Activated CD8-positive, alpha-beta memory T cell treated with anti-CD3 and anti-CD28 coated beads, Interleukin-2, amount 50 U/mL, for 48 hours (primary cell): ENCODE measurements at places on chromosomes 7 and 10.

DNA sequence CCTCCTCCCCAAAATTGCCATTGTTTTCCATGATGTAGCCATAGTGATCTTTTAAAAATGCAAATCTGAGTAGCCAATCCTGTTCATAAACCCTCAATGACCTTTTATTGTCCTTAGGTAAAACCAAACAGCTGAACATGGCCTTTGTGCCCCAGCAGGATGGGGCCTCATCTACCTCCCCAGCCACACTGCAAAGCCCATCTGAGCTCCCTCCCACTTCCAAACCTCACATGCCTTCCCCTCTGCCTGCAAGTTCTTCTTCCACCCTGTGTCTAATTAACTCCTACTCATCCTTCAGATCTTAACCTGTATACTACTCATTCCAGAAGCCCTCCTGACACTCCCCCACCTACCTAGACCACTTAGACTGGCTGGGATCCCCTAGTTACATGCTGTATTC is 178.8 kb upstream of the NPVF start:
- no peak for DNase-seq

DNA sequence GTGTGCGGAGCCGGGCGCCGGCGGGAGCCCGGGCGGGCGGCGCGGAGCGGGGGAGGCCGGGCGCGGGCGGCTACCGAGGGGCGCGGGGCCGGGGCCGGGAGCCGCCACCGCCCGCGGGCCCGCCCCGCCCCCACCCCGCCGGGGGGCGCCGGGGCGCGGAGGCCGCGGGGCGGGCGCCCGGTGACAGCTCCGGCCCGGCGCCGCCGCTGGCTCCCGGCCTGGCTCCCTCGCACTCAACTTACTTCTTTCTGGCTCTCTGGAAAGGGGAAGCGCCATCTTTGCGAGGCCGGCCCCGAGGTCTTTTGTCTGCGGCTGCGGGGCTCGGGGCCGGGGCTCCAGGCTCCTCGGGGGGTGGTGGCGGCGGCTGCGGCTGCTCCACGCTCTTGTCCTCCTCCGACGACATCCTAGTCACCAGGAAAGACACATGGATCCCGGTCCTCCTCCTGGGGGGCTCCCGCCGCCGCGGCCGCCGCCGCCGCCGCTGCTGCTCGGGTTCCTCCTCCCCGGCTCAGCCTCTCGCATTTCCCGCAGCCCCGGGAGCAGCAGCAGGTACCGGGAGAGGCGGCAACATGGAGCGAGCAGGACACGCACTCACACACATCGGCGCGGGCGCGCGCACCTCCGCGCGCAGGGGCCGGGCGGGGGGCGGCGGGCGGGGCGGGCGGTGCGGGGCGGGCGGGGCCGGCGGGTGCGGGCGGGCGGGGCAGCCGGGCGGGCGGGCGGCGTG is at the start of gene KMT2C:
TSS of gene KMT2C (minus strand) at position 620 of the 727 bp plus-strand sequence. CDS start at position 403, 217 bp downstream.
- peak; percentile 76 for DNase-seq

DNA sequence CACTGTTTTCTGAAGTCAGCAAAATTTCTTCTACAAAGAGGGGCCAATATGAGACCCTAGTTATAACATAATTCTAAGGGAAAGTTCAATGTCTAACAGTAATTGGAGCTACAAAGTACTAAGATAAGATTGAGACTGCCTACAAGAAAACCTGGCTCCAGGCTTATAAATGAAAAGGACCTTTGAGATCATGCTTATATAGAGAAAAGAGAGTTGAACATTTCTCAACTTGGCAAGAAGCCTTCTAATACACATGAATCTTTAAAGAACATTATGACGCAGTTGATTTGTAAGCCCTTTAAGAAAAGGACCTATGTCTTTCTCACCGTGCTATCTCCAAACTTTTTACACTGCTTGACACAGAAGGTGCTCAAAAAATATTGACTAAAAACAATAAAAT is 87.9 kb downstream of the TPK1 start:
- DNase-seq, result no peak

DNA sequence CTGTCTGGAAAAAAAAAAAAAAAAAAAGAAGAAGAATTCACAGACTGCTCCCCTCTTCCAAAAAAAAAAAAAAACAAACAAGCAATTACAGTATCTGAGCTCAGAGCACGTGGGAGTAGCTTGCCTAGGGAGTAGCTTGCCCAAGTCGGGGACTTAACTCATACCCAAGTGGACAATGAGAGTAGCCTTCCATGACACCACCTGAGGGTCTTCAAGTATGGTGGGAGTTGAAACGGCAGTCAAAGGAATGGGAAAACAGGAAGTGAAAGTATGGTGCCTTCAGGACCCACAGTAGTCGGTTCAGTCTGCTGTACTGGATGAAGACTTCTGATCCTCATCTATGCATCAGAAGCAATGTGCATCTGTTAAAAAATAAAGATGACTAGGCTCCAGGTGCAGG is 10.6 kb downstream of the VOPP1 start:
- no peak for DNase-seq

DNA sequence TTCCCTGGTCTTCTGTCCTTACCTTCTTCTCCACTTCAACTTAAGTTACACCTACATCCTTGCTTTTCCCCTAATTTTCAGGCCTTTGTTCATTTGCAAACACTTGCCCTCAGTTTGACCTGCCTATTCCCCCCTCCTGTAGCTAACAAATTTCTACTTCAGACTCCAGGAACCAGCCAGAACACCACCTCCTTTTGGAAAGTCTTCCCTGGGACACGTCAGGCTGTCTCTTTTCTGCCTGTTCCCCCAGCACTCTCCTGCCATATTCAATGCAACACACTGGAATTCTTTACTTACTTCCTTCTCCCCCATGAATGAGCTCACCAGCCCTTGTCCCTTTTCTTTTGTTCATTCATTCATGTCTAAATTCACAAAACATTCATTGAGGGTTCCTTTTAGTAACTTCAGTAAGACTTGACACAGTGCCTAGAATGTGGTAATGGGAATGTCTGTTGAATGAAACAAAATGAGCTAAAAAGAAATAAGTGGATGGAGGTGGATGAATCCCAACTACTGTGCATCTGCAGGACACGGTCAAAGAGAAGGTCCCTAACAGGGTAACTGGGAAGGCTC is 478.0 kb downstream of the KCNMA1 start:
- no peak for DNase-seq

- DNase-seq, result no peak
Measured at GRCh38 chr7:24057243-24057642, 226.7 kb upstream of the NPY start.

DNA sequence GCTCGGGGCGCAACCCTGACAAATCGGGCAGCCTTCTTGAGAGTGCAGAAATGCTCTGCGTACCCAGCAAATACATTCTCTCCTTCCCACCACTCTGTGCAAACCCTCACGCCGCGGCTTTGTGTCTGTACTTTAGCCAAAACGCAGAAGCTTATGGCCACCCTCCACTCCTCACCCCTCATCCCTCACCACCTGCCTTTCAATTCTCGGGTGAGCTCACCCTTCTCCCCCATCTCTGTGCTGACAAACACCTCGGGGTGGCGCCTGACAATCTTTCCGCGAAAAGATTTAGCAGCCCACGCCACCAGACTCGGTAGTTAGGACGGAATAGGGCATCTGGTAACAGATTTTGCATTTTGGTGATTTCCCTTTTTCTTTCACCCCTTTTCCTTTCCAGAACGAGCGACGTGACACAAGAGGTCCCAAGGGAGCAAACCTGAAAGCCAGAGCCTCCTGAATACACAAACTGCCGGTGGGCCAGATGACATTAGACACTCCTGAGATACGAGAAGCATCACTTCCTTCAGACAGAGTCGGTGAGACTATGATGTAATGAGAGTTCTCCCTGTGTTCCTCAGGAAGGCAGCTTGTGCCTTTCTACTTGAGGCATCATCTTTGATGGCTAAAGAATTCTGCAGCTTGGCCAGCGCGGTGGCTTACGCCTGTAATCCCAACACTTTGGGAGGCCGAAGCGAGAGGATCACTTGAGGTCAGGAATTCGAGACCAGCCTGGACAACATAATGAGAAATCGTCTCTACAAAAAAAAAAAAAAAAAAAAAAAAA is 671 bp upstream of the ATAD1 start:
- peak; percentile 79 for DNase-seq

- DNase-seq, result no peak
Measured at GRCh38 chr7:87140271-87140748, 11.9 kb upstream of the DMTF1 start.

DNA sequence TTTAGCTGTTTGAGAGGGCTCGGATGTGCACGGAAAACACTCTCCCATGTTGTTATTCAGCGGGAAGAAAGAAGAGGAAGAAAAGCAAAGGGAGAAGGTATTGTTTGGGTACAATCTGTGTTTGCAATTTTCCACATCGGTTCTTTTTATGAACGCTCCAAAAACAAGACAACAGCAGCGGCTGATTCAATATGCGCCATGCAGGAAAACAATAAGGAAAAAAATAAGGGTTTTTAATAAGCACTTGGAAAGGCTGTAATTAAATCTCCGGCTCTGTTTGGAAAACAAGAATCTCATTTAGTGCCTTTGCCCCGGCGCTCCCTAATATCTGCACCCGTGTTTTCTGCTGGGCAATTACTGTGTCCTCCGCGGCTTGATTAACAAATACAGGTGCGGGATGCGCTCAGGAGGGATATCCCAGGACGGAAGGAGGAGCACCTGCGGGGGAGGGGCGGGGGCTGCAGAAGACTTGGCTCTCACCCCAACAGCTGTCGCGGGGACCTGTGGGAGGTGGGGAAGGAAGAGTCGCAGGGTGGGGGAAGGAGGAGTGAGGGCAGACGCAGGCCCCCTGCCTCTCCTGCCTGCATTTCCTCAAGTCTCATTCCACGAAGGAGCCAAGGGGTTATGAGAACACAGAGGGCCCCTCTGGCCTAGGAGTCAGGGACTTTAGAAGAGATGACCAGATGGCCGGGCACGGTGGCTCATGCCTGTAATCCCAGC is 181.5 kb upstream of the PODXL start:
- DNase-seq, result no peak

- no peak for DNase-seq
Measured at GRCh38 chr10:4839353-4839752, 13.3 kb downstream of the AKR1E2 start.

DNA sequence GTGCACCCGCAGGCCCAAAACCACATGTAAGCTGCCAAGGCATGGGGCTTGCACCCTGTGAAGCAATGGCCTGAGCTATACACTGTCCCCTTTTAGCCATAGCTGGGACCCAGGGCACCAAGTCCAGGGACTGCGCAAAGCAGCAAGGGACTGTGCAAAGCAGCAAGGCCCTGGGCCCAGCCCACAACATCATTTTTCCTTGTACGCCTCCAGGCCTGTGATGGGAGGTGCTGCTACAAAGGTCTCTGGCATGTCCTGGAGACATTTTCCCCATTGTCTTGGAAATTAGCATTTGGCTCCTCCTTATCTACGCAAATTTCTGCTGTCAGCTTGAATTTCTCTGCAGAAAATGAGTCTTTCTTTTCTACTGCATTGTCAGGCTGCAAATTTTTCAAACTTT is 24.8 kb downstream of the ARHGAP19 start:
- DNase-seq, result no peak

- DNase-seq, result no peak
Measured at GRCh38 chr10:36017137-36017536, 375.0 kb upstream of the FZD8 start.

GRCh38 chr7:108010377-108010776 is 7.4 kb upstream of the LAMB1 start:
- no peak for DNase-seq

DNA sequence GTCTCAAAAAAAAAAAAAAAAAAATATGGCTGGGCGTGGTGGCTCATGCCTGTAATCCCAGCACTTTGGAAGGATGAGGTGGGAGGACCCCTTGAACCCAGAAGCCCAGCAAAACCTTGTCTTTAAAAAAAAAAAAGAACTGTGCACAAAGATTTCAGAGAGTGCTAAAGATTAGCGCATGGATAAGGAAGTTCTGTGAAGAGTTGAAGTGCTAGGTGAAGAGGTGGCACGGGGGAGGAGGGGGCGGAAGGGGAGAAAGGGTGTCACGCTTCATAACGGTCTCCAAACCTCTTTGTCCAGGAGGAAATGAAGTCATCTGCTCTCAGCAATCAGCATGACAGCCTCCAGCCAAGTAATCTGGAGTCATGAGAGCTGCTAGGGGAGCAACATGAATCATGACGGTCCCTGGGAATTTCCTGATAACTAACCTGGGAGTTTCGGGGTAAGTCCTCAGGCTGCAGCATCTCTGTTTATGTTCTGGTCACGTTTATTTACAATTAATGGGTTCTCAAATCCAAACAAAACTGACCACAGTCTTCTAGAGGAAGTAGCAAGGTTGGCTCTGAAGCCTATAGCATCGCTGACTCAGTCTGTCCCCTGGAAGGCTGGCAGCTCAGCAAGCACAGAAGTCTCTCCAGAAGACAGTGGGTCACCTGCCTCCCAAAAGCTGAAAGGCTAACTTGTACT is 1.9 kb upstream of the PLAU start:
- DNase-seq, result peak; percentile 60

DNA sequence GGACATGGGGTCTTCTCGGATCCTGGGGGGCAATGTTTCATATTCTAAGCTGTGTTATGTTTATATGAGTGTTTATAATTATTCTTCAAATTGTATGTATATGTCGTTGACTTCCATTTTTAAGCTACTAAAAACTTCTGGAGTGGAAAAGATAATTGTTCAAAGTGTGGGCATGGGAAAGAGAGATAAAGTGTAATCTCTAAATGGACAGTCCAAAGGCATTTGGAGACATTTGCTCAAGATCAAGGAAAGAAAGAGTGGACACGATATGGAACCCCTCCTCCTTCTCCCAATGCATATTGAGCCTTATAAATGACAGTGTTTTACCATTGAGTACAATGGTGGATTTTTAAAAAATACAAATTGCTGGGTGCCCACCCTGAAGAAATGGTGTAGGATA is 81.1 kb downstream of the SDHAF3 start:
- no peak for DNase-seq

DNA sequence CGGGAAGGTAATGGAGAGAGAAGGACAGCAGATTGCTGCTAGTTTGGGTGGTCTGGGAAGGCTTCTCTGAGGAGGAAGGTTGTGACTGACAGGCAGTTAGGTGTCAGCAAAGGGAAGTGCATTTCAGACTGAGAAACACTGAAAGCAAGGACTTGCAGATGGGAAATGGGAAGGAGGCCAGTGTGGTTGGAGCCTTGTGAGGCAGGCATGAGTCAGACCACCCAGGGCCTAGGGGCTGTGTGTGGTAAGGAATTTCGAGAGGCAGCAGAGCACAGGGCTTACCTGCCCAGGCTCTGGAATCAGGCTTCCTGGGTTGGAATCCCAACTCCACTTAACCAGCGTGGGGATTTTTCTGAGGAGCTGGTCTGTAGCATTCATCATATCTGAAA is 53.5 kb downstream of the NRF1 start:
- no peak for DNase-seq

DNA sequence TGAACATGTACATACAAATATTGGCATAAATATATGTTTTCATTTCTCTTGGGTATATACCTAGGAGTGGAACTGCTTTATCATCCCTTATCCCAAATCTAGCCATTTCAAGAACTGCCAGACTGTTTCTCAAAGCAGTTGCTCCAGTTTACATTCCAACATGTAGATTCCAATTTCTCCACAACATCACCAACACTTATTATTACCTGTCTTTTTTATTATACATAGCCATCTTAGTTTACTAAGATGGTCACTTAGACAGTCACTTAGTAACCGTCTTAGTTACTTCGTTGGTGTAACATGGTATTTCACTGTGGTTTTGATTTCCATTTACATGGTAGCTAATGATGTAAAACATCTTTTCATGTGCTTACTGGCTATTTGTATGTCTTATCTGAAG is 82.7 kb downstream of the ZFAND4 start:
- DNase-seq, result no peak

- DNase-seq, result no peak
Measured at GRCh38 chr10:98833542-98833941, 386.8 kb upstream of the HPS1 start.

GRCh38 chr10:112229096-112229495 is 45.5 kb upstream of the GPAM start:
- DNase-seq, result no peak

- DNase-seq, result no peak
Measured at GRCh38 chr7:138974675-138975292, 6.4 kb downstream of the KIAA1549 start.
